Lower leg skin (tissue), 4 donors: ENCODE measurements at places on chromosomes 4 and X. TPM values are rescaled to one million over a fixed set of nuclear protein-coding genes. Genes with fewer than 3 reads are reported as not detected.

DNA sequence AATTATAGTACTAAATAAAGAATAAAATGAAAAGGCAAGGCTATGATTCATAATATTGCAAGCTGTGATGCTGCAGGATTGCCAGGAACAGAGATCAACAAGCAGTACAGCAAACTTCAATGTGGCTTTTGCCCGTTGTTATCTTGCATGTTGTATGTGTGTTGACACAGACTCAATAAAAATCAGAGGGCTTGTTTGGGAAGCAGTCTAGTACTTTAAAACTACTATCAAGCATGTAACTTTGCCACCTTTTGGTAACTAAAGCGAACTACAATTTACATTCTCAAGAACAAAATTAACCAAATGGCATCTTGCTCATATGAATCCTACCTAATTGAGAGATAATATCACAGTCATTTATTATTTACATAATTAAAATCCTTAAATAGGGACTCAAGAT, 79.8 kb upstream of the GPM6A start:
- DNase-seq = no peak

DNA sequence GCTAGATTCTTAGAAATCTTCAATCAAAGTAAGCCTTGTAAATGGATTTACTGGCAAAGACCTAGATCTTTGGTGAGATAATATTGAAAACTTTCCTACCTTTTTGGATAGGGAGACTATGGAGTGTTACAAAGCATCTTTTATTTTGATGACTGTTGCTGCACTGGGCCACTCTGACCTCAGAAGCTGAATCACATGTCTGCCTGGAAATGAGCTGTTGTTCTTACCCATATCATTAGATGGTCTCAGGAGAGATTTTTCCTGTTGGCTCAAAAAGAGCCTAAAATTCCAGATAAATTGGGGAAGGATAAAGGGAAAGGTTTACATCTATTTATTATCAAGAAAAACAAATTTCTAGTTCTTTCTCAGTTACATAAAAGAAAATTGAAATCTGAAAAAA, 127.5 kb upstream of the BMP3 start:
- no peak for DNase-seq

Gene SLC6A14
- total RNA-seq = 11.0 TPM

GRCh38 chrX:133555782-133556458, 140.6 kb upstream of the GPC4 start:
- DNase-seq = no peak

Gene FAM47A
- not detected for total RNA-seq
